ENCODE measurements at places on chromosomes 2 and 18. TPM values are rescaled to one million over a fixed set of nuclear protein-coding genes. Genes with fewer than 3 reads are reported as not detected.

GRCh38 chr2:144402251-144402650, 117.7 kb downstream of the ZEB2 start:
- no peak for DNase-seq

Gene GCG
- not detected for total RNA-seq

DNA sequence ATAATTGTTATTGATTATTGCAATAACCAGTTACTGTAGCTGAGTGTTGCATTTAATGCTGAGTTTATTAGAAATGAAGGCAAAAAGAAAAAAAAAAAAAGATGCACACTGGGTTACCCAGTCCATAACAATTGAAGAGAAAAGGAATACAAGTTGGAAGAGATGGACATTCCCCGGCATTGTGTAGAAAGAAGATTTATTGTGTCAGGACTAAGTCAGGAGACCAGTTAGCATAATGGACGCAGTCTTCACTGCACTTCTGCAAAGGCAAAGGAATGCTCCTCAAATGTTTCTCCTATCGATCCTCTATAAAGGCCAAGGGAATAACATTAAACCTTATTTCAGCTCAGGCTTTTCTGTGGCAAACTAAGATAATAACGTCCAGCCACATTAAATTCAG, 157.8 kb downstream of the INSIG2 start:
- no peak for DNase-seq

DNA sequence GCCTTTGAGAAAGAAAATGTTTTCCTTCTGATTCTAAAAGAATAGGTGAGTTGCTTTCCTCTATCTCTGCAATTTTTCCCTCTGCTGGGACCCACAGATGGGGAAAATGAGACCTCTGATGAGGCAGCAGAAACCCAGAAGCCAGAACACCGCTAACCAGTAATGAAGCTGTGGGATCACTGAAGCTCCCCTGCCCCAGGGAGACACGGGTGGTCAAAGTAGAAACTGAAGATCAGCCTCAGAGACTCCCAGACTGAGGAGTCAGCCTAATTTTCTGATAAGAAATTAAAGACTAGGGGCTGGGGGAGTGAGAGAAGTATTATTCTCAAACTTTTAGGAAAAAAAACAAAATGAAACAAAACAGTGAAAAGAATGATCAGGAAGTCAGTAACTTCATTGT, 30.1 kb downstream of the CD8B start:
- no peak for DNase-seq

- no peak for DNase-seq
Observed at GRCh38 chr2:96491860-96492497, 13.2 kb downstream of the NEURL3 start.

- no peak for DNase-seq
Observed at GRCh38 chr2:54295911-54296310, 39.9 kb upstream of the TSPYL6 start.

Gene IL36RN
- total RNA-seq, result not detected

- no peak for DNase-seq
Observed at GRCh38 chr2:174897286-174897685, 107.9 kb downstream of the CHN1 start.

Gene IL36G
- not detected for total RNA-seq

Gene DSG2
- total RNA-seq, result 62.1 TPM
